ENCODE measurements at places on chromosomes 5 and 9. TPM values are rescaled to one million over a fixed set of nuclear protein-coding genes. Genes with fewer than 3 reads are reported as not detected.

OGN gene
- total RNA-seq = not detected

FABP6 gene
- not detected for total RNA-seq

PAX5 gene
- not detected for total RNA-seq

CCDC192 gene
- not detected for total RNA-seq

SPRY4 gene
- 12.8 TPM for total RNA-seq

PSMB7 gene
- 202 TPM for total RNA-seq

LVRN gene
- total RNA-seq = not detected

DOK3 gene
- total RNA-seq = 0.25 TPM

ASB6 gene
- total RNA-seq = 22.9 TPM
